ENCODE measurements at places on chromosomes 2 and 18.
A peak's percentile ranks its signal among the peaks of the same experiment; 100 is the strongest.

DNA sequence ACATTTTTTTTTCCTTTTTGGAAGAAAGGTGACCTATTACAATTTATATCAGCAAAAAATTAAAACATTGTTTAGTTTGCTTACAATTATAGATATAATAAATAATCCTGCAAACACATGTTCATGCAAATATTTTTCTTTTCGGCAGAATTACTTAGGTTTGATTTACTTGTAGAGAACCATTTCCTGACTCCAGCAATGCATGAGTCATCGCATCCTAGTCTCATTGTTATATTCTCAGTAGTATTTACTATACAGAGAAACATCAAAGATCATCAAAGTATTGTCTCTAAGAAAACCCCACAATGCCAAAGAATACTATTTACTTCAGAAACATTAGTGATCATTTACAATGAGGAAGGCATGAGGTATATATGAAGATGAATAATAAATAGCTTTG lies 40.4 kb upstream of the MTIF2 start:
- DNase-seq, result no peak

DNA sequence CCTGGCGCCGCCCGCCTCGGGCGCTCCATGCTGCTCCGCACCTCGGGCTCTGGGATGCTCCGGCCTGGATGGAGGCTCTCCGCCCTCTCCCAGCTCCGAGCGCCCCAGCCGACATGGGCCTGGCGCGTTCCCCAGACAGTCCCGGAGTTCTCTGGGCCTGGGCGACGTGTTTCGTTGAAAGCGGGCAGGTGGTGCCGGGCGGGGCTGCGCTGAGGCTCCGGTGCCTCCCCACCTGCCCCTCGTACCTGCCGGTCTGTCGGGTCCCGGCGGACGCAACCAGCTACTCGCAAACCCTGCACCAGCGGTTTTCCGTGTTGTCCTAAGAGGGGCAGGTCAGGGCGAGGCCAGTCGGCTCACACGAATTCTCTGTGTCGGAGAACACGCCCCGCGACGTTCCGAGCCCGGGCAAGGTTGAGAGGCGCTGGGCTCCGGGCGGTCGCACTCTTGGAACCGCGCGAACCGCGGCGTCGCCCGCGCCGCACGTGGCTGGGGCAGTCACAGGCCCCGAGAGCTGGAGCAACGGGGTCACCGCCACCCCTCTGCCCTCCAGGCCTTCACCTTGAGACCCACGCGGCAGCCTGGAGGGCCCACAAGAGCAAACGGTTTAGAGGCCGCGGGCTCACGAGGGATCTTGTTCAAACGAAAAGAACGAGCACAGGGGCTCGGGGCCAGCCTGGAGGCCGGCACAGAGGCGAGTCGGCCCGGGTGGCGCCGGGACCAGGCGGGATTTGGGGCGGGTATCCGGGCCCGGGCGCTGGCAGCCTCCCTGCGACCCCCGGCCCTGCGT lies 4.2 kb upstream of the SIX2 start:
- DNase-seq, result no peak

GRCh38 chr2:55947752-55948151 lies 24.2 kb upstream of the EFEMP1 start:
- DNase-seq, result no peak

GRCh38 chr18:47985866-47986265 lies 55.4 kb upstream of the SMAD2 start:
- no peak for DNase-seq

GRCh38 chr18:31206787-31207381 lies 44.2 kb upstream of the DSC1 start:
- no peak for DNase-seq

GRCh38 chr2:37321029-37321682 lies 3.5 kb downstream of the PRKD3 start:
- DNase-seq, result no peak

DNA sequence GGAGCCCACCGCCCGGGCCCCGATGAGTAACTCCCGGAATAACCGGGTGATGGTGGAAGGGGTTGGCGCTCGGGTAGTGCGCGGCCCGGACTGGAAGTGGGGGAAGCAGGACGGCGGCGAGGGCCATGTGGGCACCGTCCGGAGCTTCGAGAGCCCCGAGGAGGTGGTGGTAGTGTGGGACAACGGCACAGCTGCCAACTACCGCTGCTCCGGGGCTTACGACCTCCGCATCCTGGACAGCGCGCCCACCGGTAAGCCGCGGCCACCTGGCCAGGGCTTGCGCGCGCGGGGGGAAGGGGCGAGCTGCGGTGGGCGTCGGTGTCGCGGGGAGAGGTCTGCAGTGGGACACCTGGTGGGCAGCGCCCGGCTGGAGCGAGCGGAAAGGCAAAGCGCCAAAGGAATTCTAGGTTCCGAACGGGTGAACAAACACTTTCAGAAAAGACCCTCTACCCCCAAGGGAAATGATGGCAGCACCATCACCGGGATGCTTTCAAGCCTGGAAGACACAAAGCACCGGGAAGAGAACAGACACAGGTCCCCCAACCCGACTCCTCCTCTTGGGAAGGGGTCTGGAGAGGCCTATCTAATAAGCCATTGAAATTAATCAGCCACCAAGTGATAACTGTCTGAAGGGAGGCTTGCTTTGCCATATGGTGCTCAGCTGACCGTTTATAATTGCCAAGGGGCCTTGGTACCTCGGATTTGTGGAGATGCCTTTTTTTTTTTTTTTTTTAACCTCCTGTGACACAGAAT lies 1.1 kb downstream of the MIB1 start:
- no peak for DNase-seq

GRCh38 chr2:73176205-73176880 lies 26.0 kb upstream of the NOTO start:
- peak; percentile 25 for DNase-seq

GRCh38 chr2:149528983-149529382 lies 58.6 kb downstream of the MMADHC start:
- no peak for DNase-seq

DNA sequence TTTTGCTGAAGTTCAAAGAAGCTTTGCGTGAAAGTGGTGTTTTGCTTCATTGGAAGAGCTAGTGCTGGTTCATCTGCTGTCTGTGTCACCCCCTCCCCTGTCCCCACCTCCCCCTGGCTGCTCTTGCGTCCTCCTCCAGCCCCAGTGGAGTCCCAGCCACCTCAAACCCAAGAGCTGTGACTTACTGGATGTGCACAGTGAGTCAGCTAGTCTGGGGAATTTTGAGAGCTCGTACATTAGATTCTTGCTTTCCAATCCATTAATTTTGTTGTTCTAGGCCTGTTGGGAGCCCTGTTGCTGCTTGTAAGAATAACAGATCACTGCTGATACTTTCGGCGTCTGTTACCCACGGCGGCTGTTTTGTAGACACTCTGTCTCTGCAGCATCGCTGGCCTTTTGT lies 412.1 kb downstream of the TSN start:
- DNase-seq, result no peak

Measured in activated B cell treated with CpG ODN at 0.5 μM for 24 hours (primary cell).